ENCODE measurements at places on chromosomes 5 and 9.

- peak; percentile 46 for DNase-seq
Observed at GRCh38 chr5:34686762-34687268, 30.7 kb downstream of the RAI14 start.

DNA sequence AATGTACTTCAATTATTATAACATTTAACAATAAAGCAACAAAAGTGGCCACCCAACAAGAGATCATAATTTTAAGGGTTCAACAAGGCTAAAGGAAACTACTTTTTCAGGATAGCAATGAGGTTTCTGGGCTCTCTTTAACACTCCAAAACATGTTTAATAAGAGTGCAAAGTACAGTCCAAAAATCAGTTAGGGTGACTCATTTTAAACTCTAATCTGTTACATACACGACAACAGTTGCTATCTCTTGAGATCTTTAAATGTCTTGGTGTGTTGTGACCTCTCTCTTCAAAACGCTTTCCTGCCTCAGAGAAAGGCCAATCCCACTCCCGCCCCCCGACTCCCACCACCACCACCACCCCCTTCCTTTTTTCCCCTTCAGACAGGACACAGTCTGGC lies 11.5 kb downstream of the NFIB start:
- no peak for DNase-seq

- no peak for DNase-seq
Observed at GRCh38 chr9:134830126-134830525, 50.5 kb upstream of the FCN2 start.

- DNase-seq, result peak; percentile 27
Observed at GRCh38 chr9:125888211-125888610, 141.0 kb downstream of the PBX3 start.

DNA sequence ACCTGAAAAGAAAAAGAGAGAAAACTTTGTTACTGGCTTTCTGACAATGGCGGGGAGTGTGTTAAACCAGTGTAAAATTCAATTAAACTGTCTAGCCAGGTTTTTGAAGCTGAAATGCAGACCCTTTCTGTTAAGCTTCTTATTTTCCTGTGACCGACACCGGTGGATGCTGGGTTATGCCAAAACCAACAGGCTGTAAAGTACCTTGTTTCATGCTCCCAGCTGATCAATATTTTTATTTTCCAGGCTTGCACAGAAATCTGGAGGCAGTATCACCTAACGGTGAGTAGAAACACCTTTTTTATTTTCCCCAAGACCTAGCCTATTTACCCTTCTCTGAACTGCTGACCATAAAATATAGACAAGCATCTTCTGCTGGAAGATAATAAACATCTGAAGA lies 94.9 kb upstream of the GRHPR start:
- no peak for DNase-seq

DNA sequence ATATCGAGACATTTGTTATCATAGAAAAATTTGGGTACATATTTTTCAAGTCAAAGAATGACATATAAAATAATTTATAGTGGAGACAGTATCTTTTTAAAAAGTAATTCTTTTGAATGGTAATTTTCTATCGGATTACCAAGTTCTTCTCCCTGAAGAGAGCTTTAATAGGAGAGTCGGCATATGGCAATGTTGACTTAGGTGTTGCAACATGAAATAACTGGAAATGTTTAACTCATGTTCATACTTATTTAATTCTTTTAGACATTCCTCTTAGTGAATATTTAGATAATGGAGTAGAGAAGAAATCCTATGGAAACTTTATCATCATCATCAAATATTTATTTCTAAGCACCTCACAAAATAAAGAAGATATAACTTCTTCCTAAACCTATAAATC lies 118.2 kb upstream of the CTNND2 start:
- no peak for DNase-seq

DNA sequence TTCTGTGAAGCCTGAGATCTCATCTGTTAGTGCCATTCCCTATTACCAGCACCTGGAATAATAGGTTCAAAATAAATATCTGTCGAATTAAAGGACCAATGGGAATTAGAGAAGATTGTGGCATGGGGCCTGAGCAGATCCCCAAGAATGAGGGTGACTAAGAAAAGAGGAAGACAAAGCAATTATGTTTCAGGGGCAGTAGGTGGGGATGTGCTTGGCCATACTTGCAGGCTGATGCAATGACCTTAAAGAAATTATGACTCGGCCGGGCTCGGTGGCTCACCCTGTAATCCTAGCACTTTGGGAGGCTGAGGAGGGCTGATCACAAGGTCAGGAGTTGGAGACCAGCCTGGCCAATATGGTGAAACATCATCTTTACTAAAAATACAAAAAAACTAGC lies 562.8 kb downstream of the PTPRD start:
- no peak for DNase-seq

DNA sequence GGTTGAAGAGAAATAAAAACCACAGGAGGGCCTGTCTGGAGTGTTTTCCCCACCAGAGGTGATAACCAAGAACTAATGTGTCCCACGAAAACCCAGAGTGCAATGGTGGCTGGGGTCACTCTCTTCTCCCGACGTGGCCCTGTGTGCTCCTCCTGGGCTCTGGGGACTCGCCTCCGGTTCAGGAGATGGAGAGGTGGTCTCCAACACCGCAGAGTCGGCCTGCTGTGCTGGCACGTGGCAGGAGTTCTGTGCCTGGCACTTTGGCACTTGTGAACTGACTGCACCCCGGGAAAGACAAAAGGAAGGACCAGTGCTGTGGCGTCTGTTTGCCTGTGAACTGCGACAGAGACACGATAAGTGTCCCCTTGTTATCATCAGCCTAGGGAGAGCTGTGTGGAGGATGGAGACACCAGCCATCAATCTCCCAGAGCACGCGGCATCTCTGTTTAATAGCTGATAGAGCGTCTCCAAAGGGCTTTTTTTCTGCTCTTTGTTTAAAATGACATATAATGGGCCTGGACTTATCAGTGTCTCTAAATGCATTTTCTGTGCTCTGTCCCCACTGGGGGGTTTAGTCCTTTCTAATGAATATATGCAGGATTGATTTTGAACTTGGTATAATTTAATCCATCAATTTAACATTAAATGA lies 98.3 kb downstream of the MRPL36 start:
- DNase-seq, result no peak

DNA sequence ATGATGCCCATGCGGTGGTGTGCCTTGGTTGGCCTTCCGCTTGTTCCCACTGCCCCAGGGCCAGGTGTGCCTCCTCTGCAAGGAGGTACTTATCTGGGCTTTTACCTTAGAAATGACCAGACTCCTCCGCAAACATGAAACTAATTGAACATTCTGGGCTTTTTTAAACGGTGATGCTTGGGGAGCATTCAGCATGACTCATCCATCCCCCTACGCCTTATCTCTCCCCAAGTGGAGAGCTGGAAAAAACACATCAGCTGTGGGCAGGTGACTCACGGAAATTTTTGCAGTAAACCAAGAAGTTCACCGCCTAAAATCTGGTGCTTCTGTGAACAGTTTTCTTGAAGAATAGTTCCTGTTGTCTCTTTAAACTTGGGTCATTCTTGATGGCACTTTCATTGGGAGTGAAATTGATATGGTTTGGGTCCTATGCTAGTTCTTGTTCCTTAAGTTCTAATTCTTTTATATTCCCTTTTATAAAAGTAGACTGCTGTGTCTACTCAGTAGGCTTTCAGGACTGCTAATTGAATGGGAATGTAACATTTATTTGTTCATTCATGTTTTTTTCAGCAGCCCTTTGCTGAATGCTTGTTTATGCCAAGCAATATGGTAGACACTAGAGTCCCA lies 39.6 kb downstream of the SFXN1 start:
- peak; percentile 53 for DNase-seq

DNA sequence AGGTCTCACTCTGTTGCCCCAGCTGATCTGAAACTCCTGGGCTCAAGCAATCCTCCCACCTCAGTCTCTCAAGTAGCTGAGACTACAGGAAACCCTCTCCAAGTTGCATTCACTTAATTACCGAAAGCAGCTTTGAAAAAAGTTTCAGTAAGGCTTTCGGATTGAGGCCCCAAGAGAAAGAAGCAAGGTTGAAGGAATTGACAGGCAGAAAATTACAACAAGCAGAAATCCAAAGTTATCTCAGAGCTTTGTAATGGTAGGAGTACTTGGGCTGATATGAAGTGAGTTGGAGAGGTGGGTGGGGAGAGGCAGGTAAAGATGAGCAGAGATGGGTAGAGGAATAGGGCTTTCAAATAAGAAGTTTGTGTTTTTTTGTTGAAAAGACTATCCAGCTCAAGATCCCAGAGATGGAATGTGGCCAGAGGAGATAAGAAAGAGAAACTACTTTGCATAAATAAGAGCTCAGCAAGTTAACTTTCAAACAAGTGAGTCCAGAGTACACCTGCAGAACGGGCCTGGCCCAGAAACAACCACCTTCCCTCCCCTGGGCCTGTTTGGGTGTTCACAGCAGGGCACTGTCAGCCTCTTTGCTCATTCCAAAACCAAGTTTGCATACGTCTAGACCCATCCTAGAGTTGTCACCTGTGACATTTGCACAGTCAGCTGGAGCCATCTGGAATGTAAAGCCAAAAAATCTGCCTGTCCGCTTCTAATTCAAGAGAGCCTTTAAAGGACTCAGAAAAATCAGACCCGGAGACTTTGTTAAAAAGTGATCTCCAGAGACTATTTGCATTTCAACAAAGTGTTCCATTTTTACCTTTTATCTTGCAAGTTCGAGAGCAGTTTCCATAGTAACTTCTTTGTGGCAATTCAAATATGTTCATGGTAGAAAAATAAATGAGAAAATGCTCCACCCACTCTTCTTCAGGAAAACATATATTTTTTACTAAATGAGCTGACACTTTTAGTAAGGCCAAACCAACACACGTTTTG lies 2.2 kb upstream of the CLINT1 start:
- no peak for DNase-seq

- DNase-seq, result no peak
Observed at GRCh38 chr5:154077696-154078095, 38.9 kb downstream of the MFAP3 start.

All from AG08396 (cell line).